ENCODE measurements at places on chromosomes 6 and 20.
A peak's percentile ranks its signal among the peaks of the same experiment; 100 is the strongest.

- DNase-seq: no peak
These were observed 6.6 kb downstream of the TM9SF4 start for GRCh38 chr20:32116079-32116521.

- DNase-seq: no peak
These were observed 81.1 kb upstream of the PIM1 start for GRCh38 chr6:37088897-37089296.

- DNase-seq: no peak
These were observed 48.3 kb upstream of the KIF25 start for GRCh38 chr6:167949121-167949684.

DNA sequence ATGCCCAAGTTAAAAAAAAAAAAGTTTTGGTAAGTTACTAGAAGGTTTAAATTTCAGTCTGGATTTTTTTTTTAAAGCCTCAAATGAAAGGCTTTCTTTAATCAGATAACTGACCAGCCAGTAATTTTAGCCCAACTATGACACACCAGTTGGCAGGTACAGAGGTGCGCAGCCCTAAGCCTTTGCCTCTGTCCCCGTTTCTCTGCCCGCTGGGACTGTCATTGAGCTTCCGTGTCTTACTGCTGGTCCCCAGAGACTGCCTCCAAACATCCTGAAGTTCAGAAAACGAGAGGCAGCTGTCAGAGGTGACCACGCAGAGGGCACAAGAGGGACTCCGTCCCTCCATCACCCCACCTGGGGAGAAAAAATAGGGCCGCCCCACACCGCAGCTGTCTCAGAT, 118.2 kb downstream of the RPS12 start:
- DNase-seq: no peak

DNA sequence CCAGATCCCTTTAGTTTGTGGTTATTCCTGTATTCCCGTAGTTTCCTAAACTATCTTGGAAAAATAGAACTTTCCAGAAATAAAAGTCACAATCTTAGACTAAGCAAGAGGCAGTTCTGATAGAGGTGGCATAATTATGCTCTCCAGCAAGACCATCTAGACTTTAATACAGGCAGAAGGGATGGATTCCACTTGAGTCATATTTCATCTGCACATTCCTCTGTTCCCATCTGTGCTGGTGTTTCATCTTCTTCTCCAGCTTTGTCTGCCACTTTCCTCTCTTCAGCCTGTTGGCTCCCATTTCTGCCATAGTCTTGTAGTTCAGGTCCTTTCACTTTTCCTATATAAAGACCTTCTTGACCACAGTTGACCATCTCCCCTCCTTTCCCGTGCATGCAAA, 102.9 kb downstream of the SOBP start:
- DNase-seq: no peak

GRCh38 chr20:46592580-46593362, 42.3 kb upstream of the OCSTAMP start:
- DNase-seq: no peak

DNA sequence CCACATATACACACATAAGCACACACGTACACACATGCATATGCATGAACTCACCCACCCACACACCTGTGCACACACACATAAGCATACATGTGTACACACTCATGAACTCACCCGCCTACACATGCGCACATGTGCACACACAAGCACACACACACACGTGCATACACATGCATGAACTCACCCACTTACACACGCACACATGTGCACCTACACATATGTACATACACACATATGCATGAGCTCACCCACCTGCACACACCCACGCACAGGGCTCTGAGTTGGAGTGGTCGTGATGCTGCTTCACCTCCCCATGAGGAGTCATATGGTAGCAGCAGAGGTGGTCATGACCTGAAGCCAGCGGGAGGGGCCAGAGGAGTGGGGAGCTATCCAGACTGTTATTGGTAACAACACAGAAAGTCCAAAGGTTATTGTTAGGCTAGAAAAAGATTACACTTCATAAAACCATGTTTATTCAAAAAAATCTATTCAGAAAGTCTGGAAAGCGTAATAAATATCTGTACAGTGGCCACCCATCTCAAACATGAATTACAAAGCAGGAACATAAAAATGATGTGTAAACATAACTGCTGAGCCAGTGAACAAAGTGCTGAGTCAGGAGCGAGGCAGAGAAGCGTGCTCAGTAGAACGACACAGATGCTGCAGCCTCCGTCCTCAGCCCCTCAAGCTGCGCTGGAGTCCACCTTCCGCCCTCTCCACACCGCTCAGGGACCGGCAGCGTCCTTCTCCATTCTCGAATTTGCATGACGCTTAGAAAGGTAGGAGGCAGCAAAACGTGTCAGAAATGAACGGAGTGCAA, 26.4 kb upstream of the MPC1 start:
- DNase-seq: no peak

GRCh38 chr6:145809785-145810184, 4.8 kb downstream of the FBXO30 start:
- DNase-seq: no peak

DNA sequence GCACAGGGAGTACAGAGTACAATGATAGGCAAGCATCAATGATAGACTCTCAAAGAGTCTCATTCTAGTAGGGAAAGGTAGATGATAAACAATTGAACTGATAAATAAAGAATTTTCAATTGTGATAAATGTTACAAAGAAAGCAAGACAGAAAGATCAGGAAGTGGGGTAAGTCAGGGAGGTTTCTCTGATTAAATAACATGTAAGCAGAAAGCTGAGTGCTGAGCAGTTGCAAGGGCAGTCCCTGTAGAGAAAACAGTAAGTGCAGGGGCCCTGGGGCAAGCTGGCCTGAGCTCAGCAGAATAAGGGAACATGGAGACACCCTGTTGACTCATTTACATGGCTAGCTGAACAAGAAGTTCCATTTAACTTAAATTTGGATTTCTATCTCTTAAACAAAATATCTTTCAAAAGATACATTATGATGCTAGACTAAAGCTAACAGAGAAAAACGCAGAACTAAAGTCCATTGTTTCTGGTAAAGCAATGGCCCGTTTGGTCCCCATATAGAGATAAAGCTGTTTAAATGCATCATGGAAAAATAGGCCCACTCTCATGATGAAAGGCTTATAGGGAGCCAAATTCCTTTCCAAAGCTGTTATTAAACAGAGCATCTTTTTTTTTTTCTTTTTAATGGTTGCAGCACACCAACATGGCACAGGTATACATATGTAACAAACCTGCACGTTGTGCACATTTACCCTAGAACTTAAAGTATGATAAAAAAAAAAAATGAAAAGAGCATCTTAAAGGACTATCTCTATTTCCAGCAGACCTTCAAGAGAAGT, 5.3 kb upstream of the TNFAIP3 start:
- DNase-seq: no peak

- DNase-seq: no peak
These were observed 25.8 kb downstream of the SMLR1 start for GRCh38 chr6:130852844-130853554.

DNA sequence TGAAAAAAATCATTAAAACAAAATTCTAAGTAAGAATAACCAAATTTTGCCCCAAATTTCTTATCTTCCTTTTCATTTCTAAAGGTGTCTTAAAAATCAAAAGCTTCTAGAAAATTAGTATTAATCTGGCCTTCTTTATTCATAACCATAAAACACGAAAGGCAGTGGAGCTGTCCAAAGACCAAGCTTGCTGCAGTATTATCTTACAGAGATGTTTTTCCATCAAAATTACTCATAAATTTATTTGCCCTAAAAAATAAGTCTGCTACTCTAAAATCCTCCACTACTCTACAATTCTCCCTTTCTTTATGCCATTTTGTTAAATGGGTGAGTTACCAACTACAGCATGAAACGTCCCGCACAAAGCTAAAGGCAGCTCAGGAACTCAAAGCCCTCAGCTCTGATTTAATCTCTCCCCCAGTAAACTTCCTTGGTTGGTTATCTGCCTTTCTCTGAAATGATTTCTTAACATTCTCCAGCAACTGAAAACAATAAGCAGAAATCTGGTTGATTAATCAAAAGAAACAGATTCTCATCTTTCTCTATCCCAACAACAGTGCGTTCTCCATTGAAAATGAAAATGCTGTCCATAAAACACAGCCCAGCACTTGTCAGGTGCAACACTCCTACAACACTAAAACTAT, 2.1 kb downstream of the USP49 start:
- no peak for DNase-seq

DNA sequence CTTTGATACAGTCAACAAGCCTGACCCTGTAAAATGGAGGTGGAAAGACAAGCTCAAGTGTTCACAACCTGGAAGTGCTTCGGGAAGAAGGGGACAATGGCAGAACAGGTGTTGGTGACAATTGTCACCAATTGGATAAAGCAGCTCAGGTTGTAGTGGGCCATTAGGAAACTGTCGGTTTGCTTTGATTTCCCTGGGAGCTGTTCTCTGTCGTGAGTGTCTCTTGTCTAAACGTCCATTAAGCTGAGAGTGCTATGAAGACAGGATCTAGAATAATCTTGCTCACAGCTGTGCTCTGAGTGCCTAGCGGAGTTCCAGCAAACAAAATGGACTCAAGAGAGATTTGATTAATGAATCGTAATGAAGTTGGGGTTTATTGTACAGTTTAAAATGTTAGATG, 15.0 kb downstream of the CCR6 start:
- no peak for DNase-seq

DNA sequence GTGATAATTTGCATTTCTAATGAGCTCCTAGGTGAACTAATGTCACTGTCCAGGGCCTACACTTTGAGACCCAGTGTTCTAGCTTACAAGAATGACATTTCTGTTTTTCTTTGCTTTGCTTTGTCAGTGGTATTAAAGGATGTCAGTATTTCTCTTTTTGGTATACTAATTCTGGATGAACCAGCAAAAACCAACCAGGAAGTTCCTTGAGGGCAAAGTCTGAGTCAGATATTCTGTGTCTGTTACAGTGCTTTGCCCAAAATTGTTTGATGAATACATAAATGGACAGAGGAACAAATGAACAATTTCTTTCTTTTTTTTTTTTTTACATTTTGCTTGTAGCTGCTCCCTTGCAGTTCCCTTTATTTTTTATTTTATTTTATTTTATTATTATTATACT, 15.4 kb downstream of the COQ3 start:
- no peak for DNase-seq

GRCh38 chr6:10404107-10404798, 10.6 kb downstream of the TFAP2A start:
- peak; percentile 93 for DNase-seq

DNA sequence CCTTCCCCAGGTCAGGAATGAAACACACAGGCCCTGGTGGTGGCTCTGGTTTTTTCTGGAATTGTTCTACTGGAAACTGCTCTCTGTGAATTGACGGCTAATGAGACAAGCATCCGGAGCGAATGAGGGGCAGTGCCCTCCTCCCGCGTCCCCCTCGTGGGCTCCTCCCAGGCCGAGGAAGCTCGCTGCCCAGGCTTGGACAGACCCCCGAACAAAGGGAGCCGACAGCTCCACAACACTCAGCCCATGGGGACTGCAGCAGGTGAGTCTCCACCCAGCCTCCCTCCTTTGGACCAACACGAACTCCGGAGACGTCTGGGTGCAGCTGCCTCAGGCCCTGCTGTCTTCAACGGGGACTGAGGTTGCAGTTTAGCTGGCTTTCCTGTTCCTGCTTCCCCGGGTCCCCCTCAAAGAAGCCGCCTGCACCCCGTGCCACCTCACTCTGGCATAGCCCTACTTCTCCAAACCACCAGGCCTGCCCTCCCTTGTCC, 31.3 kb upstream of the AFDN start:
- DNase-seq: no peak

GRCh38 chr6:110329348-110329713, 28.8 kb downstream of the METTL24 start:
- DNase-seq: no peak

GRCh38 chr6:152096863-152097496, 289.5 kb downstream of the ESR1 start:
- DNase-seq: no peak

DNA sequence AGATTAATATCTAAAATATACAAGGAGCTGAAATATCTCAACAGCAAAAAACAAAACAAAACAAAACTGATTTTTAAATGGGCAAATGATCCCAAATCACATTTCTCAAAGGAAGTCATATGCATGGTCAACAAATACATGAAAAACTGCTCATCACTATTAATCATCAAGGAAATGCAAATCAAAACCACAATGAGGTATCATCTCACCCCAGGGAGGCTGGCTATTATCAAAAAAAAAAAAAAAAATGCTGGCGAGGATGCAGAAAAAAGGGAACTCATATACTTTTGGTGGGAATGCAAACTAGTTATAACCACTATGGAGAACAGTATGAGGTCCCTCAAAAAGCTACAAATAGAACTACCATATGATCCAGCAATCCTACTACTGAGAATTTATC, 34.6 kb downstream of the REPS1 start:
- DNase-seq: no peak

GRCh38 chr6:148440877-148441453, 98.3 kb downstream of the SASH1 start:
- no peak for DNase-seq

GRCh38 chr20:33789109-33789857, 21.9 kb upstream of the CHMP4B start:
- no peak for DNase-seq

GRCh38 chr20:41140226-41141133, 3.1 kb downstream of the PLCG1 start:
- DNase-seq: no peak

DNA sequence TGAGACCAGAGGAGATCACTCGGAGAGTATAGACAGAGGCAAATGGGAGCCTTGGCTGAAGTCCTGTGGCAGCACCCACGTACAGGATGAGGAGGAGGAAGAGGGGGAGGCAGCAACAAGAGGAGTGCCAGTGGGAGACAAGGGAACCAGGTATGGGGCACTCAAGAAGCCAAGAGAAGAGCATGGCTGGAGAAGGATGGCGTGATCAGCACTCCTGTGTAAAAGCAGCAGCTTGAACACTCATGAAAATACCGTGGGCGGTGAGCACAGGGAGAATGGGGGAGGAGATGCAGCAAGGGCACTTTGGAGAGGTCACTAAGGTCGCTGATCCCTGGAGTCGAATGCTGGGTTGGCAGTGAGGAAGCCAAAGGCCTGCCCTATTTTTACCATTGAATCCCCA, 51.2 kb upstream of the PRND start:
- no peak for DNase-seq

GRCh38 chr20:51815383-51816076, 13.2 kb upstream of the SALL4 start:
- DNase-seq: no peak

Measured in NK-92 treated with Interleukin-12 subunit alpha and Interleukin-12 subunit beta, amount 100 ng/mL, for 24 hours (cell line).